Nephron progenitor cell (in vitro differentiated cells): ENCODE measurements at places on chromosomes 1 and 21.

DNA sequence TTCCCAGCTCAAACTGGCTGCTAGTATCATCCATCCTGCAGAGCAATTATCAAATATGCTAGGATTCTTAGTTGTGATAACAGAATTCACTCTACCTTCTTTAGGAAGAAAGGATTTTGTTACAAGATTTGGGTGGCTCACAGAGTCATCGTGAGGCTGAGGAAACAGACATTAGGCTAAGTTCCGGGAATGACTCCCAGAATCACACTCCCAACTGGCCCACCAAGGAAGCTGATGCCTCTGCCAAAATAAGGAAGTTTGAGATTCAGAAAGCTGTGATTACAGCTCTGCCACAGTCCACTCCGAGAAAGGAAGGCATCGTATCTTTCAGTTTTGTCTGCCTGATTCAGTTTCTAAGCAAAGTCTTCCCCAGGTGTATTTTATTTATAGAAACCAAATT lies 50.6 kb upstream of the LYPLAL1 start:
- no peak for DNase-seq

GRCh38 chr1:43354936-43355335 lies 3.8 kb upstream of the CDC20 start:
- no peak for DNase-seq

- no peak for DNase-seq
These were observed 49.0 kb downstream of the SLX9 start for GRCh38 chr21:44988607-44989536.

DNA sequence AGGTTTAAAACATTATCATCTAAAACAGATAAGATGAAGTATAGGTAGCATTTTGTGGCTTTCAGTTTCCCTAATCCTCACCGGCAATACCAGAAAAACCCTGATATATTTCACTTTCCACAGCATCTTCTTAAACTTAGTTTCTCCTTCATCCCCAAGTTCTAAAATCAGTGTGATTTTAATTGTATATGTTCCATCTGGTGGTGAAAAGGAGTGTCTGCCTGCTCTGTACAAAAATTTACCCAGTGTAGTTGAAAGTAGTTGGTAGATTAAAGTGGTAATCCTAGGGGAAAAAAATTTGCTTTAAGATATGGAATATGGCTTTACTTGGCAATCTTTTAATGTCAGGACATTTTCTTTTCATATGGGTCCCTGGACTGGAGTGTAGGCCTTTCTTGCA lies 74.3 kb downstream of the CEP350 start:
- DNase-seq, result no peak

GRCh38 chr1:106344494-106344893 lies 712.0 kb upstream of the PRMT6 start:
- DNase-seq, result no peak

GRCh38 chr1:186807163-186807562 lies 21.6 kb upstream of the PLA2G4A start:
- no peak for DNase-seq

GRCh38 chr21:41711416-41712007 lies 55.3 kb downstream of the RIPK4 start:
- no peak for DNase-seq

DNA sequence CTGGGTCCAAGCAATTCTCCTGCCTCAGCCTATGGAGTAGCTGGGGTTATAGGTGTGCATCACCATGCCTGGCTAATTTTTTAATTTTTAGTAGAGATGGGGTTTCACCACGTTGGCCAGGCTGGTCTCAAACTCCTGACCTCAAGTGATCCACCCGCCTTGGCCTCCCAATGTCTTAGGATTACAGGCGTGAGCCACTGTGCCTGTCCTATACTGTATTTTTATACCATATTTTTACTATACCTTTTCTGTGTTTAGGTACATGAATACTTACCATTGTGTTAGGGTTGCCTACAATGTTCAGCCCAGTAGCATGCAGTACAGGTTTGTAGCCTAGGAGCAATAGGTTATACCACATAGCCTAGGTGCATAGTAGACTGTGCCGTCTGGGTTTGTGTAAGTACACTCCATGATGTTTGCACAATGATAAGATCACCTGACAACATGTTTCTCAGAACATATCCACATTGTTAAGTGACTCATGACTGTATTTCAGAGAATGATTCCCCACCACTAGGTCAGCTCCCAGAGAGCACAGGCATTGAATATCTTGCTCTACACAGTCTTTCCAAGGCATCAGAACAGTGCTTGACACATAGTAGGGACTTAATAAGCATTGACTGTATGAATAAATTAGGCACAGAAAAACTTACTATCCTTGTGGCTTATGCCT lies 6.0 kb upstream of the CITED4 start:
- DNase-seq, result no peak

GRCh38 chr1:230639714-230640209 lies 2.5 kb upstream of the COG2 start:
- no peak for DNase-seq

- DNase-seq, result no peak
These were observed 660.6 kb downstream of the LRRIQ3 start for GRCh38 chr1:73537400-73537799.

GRCh38 chr1:229231754-229232119 lies 39.2 kb upstream of the RAB4A start:
- DNase-seq, result no peak

- DNase-seq, result no peak
These were observed 108.8 kb upstream of the MAGI3 start for GRCh38 chr1:113281550-113281949.

GRCh38 chr1:7255303-7256058 lies 470.2 kb downstream of the CAMTA1 start:
- no peak for DNase-seq

DNA sequence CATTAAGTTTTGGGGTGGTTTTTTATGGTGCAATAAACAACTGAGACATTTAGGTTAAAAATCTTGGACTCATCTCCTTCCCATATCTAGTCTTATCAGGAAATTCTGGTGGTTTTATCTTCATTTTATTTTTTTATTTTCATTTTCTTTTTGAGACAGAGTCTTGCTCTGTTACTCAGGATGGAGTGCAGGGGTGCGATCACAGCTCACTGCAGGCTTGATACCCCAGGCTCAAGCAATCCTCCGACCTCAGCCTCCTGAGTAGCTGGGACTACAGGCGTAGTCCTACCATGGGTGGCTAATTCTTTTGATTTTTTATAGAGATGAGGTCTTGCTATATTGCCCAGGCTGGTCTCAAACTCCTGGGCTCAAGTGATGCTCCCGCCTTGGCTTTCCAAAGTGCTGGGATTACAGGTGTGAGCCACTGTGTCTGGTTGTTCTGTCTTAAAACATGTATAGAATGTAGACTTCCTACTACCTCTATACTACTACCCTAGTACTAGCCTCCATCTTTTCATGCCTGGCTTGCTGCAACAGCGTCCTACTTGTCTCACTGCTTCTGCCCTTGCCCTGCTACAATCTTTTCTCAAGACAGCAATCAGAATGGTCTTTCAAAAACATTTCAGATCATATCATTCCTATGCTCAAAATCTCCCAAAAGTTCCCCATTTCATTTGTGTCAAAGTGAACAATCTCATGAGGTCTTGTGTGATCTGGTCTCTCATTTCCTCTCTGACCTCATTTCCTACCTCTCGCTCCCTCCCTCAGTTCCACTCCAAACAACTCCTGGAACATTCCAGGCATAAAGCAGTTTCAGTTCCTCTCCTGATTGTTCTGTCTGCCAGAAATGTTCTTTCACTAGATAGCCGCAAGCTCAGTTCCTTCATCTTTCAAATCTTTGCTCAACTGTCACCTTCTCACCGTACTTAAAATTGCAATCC lies 5.9 kb upstream of the FCGR2A start:
- DNase-seq, result no peak

- DNase-seq, result no peak
These were observed 147.2 kb downstream of the ETS2 start for GRCh38 chr21:38952890-38953289.

DNA sequence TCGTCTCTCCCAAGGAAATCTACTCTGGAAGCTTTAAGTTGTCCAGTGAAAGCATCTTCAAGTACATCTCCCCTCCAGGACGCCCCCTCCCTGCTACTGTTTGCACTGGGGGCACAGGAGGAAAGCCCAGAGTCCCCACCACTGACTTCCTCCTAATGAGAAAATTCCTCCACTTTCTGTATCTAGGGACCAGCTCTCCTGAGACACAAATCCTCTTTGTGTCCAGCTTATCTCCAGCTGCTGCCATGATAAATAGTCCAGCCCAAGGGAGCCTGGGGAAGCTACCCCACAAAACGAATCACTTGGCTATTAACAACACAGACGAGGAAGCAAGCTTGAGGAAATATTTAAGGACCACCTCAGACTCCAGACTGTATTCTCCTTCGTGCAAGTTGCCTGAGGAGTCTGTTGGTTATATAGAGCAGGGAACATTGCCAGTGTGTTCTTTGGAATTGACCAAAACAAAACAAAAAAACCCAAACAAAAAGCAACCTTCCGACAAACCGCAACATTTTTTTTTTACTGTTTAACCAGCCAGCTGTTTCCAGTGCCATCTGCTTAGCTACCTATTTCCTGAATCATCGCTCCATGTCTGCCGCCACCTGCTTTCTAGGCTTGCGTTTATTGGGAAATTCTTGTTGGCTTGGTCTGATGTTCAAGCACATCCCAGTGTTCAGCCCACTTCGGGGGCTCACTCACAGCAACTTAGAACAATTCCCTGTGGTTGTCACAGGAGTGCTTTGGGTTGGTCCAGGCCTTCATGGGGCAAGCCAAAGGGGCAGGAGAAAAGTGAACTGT lies 7.7 kb downstream of the C1orf226 start:
- no peak for DNase-seq

DNA sequence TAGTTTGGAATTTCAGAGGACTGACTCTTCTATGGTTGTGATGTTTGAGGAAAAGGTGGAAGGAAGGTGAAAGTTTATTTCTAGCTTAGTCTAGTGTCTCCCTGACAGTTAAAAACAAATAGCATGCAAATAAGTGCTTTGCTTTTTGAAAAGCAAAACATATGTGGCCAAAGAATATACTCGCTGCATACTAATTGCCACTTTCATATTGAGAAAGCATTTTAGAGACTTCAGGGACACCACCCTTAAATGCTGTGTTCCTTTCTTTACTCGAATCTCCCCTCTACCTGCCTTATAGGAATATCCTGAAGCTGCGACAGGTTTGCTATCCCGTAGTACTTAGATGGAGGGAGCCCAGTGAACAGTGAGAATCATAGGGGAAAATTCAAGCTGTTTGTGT lies 23.2 kb downstream of the GLUL start:
- DNase-seq, result no peak

GRCh38 chr1:108598340-108598739 lies 38.4 kb downstream of the EEIG2 start:
- no peak for DNase-seq

DNA sequence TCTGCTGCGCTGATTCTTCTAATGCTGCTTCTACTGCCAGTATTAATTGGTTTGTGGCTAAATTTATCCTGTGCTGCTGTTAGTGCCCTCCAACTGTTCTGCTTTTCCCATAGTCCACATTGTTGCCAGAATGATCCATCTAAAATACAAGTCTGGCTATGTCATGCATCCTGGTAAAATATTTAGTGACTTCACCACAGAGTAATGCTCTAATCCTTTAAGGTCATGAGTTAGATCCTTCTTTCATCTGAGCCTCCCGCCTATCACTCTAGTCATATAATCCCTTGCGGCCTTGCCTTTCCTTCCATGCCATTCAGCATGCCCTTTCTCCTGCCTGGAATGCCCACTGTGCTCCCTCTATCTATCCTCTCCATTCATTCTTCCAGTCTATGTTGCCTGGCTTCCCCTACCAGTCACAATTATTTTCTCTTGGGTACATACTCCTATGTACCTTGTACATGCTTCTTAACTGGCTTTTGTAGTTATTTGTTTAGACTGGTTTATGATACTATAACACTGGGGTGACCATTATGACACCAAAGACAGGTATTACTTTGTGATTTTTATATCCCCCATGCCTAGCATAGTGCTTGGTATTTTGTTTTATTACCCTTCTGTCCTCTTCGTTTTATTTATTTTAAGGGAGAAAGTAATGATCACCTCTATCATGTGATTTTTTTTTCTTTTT lies 144.0 kb downstream of the MAGI3 start:
- DNase-seq, result no peak

- no peak for DNase-seq
These were observed 38.5 kb downstream of the PRKAA2 start for GRCh38 chr1:56683569-56683968.

DNA sequence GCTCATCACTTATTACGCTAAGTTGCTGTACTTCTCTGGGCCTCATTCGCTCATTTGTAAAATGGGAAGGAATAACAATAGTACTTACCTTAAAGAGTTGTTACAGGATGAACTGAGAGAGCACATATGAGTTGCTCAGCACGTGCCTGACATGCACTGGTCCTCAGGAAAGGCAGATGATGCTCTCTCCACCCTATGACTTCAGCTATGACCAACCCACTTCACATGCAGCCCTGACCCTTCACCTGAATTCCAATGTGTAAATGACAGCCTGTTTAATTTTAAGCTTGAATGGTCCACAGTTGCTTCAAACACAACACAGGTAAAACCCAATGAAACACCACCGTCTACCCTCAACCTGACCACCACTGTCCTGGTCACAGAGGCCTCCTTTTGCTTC lies 32.9 kb downstream of the GADD45A start:
- no peak for DNase-seq

DNA sequence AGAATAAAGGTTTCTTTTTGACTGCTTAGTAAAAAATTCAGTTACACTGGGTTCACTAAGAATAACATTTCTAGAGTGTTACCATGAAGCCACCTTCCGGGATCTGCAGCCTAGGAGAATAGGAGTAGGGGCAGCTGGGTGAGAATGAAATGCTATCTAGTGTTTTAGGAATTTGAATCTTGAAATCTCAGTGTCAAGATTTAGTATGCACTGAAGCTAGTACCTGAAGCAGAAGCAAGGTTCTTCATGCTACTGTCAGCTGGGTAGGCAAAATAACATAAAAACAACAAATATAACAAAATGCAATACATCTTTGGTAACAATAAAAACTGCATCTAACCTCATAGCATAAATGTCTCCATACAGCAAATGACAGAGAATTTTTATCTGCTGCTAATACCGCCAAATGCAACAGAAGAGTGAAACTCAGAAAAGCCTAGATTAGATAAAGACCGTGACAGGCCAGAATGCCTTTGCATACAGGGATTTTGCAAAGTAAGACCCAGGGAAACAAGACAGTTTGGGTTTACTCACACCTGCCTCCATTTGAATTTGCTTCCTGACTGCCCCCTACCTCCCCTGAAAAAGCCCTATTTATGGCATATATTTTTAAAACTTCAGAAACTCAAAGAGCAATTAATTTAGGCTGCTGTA lies 58.2 kb downstream of the GADD45A start:
- DNase-seq, result no peak

DNA sequence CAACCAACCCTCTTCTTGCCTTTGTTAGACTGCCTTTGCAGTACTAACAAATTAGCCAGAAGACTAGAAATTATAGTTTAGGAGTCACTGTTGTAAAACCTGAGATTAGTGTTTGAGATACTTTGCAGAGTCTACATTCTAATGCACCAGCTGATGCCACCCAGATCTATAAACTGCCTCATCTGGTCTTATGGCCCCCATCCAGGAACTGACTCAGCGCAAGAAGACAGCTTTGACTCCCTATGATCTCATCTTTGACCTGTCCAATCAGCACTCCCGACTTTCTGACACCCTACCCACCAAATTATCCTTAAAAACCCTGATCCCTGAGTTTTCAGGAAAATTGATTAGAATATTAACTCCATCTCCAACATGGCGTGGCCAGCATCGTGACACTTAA lies 334.6 kb downstream of the RGS7 start:
- no peak for DNase-seq

- no peak for DNase-seq
These were observed 3.9 kb upstream of the ZNF678 start for GRCh38 chr1:227559499-227559898.
